Left ventricle myocardium superior (tissue), 1 donor: ENCODE measurements at places on chromosomes 12 and 14. TPM values are rescaled to one million over a fixed set of nuclear protein-coding genes. Genes with fewer than 3 reads are reported as not detected.
A peak's percentile ranks its signal among the peaks of the same experiment; 100 is the strongest.

GRCh38 chr14:21525962-21526671 is at the start of gene SALL2:
SALL2 (minus strand) TSS chr14:21526346; CDS start chr14:21526127, 219 bp downstream.
- peak; percentile 78 for DNase-seq

GRCh38 chr14:86527312-86527711 is 997.4 kb downstream of the FLRT2 start:
- DNase-seq, result no peak

DNA sequence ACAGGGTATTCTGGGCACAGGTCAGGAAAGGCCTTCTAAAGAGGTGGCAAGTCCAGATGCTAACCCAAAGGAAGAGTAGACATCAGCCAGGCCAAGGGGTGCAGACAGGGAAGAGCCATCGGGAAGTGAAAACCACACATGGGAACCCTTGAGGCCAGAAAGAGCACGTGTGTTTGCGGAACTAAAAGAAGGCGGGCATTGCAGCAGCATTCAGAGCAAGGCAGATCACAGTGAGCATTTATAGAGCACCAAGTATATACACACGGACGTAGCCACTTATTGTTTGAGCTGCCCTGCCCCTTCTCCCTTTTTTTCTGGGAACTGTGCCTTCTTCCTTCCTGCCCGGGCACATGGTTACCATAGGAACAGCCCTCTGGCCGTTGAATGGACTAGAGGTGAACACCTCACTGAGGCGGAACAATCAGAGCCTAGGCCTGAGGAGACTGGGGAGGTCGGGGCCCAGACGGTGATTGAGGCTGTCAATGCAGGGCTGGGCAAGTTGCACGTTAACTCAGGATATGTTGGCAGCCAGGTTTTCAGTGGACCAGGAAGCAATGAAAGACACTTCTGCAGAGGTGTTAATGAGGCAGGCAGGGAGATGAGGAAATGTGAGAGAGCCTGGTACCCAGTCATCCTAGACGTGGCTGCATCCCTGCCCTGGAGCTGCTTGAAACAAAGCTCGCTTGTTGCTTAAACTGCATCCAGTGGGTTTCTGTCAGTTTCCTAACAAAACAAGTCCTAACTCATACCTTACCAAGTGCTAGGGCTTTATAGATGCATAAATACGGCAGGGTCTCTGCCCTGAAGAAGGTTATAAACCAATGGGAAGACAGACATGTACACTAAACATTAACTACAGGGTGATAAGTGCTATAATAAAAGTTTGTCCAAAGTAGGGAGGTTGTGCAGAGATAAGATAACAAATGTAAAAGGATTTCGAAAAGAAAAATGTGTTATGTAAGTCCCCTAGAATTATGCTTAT is 34.2 kb downstream of the MOAP1 start:
- no peak for DNase-seq

DNA sequence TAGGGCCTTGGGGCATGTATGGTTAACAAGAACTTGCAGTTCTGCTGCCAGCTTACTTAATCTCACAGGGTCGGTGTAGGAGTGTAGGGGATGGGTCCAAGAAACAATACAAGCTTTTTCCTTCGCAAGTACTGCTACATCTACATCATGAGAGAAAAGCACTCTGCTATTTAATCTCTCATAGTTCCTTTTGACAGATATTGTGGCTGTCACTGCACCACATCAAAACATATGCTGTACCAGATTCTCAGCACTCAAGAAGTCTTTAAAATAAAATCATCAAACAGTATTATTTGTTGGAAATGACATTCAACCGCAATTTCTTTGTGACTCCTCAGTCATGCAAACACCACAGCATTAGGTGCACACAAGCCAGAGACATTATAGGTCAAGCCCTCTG is 215.5 kb upstream of the BMP4 start:
- DNase-seq, result no peak

DNA sequence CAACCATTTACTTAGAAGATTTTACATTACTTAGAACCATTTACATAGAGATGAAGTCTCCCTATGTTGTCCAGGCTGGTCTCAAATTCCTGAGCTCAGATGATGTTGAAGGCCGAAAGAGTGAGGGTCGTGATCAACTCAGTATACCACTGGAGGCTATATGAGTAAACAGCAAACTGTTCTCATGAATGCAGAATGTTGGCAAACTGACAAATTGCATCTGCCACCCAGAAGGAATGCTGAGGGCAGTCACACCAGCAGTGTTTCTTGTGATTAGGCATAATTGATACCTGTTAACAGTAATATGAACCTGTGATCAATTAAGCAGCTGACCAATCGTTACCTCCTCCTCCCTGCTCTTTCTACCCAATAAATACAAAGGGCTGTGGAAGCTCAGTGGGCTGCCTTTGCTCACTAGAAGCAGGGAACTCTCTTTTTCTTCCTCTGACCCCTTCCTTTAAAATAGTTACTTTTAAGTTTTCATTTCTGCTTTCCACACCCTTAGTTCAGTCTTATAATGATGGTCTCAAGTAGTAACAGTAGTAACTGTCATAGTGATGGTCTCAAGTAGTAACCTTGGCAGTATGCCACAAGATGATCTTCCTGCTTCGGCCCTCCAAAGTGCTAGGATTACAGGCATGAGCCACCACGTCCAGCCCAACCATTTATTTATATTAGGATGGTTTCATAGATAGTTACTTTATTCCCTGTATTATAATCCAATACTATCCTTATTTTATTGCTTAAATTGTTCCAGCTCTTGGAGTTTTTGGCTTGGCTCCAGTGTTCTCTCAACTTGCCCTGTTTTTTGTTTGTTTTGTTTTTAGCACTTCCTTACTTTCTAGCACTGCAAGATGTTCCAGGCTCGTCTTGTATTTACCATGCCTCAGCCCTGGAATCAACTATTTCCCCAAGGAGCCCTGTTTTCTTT is 25.8 kb downstream of the LIMA1 start:
- no peak for DNase-seq

- DNase-seq, result no peak
Measured at GRCh38 chr14:22598896-22599244, 770 bp downstream of the ABHD4 start.

- no peak for DNase-seq
Measured at GRCh38 chr14:55038708-55039107, 11.7 kb downstream of the SOCS4 start.

DNA sequence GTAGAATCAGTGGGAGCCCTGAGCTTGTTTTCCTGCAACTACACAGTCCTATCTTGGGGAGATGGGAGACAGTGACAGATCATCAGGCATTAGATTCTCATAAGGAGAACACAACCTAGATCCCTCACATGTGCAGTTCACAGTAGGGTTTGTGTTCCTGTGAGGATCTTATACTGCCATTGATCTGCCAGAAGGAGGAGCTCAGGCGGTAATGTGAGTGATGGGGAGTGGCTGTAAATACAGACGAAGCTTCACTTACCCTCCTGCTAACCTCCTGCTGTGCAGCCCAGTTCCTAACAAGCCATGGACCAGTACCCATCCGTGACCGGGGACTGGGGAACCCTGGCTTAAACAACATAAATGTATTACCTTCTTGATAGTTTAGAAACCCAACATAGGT is 1034.1 kb downstream of the BCL11B start:
- no peak for DNase-seq

- DNase-seq, result peak; percentile 64
Measured at GRCh38 chr12:118188690-118189371, 52.9 kb downstream of the PEBP1 start.

Gene NELL2
- 0.50 TPM for total RNA-seq

Gene RERGL
- total RNA-seq, result 0.94 TPM

Gene SSPN
- 56.4 TPM for total RNA-seq

Gene CCDC177
- total RNA-seq, result not detected

Gene TAS2R43
- total RNA-seq, result not detected

Gene TPH2
- not detected for total RNA-seq

Gene SELPLG
- 4.1 TPM for total RNA-seq

Gene TDRD9
- 2.2 TPM for total RNA-seq
